ENCODE measurements at places on chromosomes 6 and 20.

DNA sequence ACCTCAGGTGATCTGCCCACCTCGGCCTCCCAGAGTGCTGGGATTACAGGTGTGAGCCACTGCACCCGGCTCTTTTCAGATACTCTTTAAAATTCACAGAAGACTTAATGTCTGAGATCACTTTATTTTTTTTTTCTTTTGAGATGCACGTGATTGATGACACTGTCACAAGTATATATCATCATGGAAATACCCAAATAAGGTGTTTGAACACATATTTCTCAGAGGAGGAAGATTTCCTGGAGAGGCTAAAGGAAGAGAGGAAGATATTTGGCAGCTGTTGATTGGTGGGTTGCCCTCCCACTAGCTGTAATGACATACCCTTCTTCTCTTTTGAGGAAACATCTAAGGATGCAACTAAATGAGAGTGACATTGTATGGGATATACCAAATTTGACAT, 225.9 kb upstream of the CITED2 start:
- DNase-seq, result no peak

DNA sequence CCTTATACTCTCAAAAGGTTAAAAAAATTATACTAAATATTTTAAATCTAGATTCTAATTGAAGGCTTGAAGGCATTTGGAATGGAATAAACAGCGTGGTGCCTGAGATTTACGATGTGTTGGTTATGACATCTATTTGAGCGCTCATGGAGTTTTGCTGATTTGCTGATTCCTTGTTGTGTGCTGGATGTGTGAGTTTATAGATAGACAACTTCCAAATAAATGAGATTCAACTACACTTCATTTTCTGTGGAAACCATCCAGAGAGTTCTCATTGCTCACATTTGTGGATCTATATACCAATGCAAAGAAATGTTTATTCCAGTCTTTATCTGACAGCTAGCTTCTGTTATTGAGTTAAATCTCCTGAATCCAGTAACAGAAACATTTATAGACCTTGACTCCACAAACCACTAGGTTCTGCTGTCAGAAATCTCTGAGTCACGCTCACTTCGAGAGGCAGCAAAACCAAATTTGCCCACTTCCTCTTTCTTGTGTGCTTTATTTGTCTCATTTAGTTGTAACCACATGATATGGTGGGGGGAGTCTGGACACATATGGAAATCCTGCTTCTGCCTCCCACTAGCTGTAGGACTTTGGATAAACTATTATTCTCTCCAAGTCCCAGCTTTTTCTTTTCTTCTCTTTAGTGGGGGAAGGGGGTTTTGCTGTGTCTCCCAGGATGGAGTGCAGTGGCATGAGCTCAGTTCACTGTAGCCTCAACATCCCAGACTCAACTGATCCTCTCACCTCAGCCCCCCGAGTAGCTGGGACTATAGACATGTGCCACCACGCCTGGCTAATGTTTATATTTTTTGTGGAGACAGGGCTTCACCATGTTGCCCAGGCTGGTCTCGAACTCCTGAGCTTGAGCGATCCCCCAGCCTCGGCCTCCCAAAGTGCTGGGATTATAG, 54.5 kb downstream of the IPCEF1 start:
- DNase-seq, result peak; percentile 38

- DNase-seq, result no peak
These were observed 512.8 kb upstream of the CITED2 start for GRCh38 chr6:139887275-139887674.

DNA sequence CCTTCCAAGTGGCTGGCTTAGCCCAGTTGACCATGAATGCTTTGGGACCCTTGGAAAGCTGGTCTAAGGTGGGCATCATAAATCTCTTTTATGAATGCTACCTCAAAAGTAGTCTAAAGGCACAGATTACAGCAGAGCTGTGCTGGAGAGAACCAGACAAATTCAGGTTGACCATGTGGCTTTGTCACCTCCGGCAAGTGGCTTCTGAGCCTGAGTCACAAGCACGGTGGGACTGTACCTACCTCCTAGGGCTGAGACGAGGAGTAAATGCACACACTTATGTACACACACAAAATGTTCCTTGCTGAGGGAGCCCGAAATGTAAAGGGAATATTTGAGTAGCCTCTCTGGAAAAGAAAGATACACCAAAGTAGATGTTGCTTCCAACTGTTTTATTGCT, 155.9 kb downstream of the NFATC2 start:
- DNase-seq, result no peak

- DNase-seq, result no peak
These were observed 12.5 kb downstream of the TNXB start for GRCh38 chr6:32096394-32097258.

DNA sequence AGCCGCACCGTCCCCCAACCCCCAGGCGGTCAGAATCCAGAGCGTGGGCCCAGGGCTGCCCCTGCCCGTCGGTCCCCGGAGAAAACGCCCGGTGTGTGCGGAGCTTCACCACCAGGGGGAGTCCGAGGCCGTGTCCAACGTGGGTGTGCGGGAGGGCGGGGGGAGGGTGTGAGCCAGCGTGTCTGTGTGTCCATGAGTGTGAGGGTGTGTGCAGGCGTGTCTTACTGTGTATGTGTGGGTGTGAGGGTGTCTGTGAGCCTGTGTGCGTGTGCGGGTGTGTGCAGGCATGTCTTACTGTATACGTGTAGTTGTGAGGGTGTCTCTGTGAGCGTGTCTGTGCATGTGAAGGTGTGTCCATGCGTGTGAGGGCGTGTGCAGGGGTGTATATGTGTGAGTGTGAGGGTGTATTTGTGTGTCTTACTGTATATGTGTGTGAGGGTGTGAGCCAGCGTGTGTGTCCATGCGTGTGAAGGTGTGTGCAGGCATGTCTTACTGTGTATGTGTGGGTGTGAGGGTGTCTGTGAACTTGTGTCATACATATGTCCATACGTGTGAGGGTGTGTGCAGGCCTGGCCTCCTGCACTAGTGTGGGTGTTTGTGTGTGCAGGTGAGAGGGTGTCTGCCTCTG, 24.6 kb upstream of the GATA5 start:
- DNase-seq, result no peak

GRCh38 chr6:4892785-4893485, 110.9 kb downstream of the RPP40 start:
- no peak for DNase-seq

GRCh38 chr6:143007646-143008045, 53.0 kb upstream of the AIG1 start:
- no peak for DNase-seq

- DNase-seq, result no peak
These were observed 40.8 kb upstream of the TMEM244 start for GRCh38 chr6:129901910-129902309.

DNA sequence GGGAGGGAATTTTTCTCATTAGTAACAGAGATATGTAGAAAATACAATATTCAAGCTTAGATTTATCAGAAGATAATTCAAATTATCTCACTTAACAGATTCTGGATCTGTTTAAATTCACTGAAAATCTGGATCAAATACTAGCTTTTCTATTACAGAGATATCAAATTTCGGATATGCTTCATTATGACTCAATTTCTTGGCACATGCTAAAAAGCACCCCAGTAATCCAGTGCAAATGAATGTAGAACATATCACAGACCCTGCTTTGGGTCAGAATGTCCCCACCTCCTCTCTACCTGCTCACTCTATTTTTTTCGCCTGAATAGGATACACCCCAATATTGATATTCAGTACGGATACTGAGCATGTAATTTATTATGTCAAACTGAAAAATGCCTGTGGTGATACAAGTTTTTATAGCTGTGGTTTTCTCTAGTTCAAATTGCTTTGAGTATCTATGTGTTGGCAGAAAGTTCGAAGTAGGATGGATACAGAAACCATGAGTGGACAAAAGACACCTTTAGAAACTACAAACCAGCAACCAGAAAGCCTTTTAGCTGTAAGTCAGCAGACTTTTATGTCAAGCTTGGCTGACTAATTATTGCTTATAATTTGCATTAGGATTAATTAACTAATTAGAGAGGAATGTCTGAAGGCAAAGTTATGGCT, 290.0 kb downstream of the TFAP2B start:
- DNase-seq, result no peak

DNA sequence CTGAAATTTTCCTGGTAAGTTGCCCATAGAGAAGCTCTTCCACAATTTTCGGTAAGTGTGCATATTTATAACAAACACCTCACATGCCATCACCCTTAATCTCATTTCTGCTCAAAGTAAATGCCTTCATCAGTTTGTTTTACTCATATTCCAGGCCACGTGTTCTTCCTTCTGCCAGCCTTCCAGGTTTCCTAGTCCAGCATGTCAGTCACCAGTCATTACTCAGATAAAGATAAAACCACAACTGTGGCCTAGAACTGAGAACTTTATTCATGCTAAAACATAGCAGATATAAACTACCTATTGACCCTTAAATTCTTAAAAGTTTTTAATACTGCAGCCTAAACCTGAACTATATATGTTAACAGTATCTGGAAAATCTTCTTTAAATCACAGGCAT, 149.5 kb upstream of the SLC22A16 start:
- peak; percentile 5 for DNase-seq

- DNase-seq, result no peak
These were observed 186.0 kb downstream of the TAF4 start for GRCh38 chr20:61879694-61880093.

GRCh38 chr6:153966001-153966400, 73.0 kb upstream of the OPRM1 start:
- DNase-seq, result peak; percentile 37

DNA sequence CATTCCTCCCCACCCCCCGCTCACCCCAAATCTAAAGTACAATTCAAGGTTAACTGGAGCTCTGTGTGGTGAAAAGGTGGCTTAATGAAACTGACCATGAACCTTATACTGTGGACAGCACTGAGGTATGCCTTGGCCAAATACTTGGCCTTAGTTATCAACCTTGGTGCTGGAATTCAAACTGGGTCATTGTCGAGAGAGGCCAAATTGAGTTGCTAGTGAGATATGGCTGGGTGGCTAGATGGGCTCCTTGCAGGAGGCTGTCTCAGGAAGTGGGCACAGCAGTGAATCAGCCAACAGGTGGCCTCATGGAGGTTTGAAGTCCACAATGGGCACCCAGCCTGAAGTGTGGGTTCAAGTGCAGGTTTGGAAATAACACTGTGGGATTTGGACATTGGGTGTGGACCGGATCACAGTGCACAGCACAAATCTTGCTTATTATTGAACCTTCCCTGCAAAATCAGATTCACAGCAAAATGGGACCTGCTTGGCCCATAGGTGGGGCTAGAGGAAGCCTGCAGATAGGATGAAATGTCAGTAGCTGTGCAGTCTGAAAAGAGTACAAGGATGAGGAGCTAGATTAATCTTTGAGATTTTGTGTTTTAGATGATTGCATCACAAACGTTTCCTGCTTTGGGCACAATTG, 5.6 kb upstream of the BTBD3 start:
- no peak for DNase-seq

GRCh38 chr6:92110403-92110802, 1309.0 kb downstream of the EPHA7 start:
- no peak for DNase-seq

DNA sequence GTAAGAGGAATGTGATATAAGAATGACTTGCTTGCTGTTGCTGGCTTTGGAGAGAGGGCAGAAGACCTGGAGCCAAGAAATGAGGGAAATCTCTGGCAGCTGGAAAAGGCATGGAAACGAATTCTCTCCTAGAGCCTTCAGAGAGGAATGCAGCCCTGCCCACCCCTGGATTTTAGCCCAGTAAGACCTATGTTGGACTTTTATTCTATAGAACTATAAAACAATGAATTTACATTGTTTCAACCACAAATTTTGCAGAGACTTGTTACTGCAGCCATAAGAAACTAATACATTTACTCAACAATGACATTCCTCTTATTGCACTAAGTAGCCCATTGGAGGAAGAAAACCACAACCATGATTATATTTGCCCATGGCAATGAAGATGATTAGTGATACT, 39.5 kb upstream of the PREP start:
- no peak for DNase-seq

- DNase-seq, result no peak
These were observed at the start of gene COL20A1 for GRCh38 chr20:63292904-63293303. COL20A1 (plus strand) TSS chr20:63293186; CDS start chr20:63295108, 1,922 bp downstream.

DNA sequence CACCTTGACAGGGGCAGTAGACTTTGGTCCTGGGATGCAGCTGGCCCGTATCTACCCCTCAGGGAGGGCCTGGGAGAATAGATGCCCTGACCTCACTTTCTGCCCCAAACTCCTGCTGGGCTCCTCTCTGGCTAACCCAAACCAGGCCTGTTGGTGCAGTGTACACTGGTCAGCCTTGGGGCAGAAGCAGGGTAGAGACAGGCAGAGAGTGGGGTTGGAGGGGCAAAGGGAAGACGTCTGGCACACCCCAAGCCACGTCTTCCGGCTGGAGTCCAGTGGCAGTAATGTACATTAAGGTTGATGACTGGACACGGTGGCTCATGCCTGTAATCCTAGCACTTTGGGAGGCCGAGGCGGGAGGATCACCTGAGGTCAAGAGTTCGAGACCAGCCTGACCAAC, 9.3 kb downstream of the DDR1 start:
- DNase-seq, result no peak
